ENCODE measurements at places on chromosomes 7 and 10.

DNA sequence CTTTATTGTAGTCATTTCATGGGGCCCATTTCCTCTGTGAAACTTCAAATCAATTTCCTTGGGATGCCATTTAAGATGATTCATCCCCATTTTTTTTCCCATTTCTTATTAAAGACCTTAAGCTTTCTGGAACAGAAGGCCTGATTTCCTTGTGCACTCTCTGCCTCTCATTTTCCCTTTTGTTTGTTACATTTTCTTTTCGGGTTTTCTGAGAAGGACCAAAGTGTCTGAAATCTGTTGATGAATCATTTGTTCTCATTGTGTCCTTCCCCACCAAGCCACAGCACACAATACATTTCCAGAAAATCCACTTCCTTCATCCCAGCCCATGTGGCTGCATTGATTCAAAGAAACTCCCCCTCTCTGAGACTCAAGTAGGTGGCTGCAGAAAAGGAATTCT is 372.4 kb downstream of the SFMBT2 start:
- no peak for DNase-seq

DNA sequence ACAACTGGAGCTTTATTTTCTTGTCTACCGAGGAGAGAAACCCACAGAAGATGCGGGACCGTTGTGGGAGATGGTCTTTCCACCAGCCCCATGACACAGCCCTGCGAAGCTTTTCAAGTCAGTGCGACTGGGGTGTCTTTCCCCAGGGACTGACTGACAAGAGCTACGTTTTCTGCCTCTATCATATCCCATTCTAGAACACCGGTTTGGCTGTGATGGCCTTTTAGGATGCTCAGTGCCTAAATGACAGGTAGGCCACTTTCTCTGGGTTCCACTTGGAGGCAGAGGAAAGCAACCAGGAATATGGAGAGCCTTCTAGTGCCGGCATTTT is 16.9 kb downstream of the SLC13A4 start:
- DNase-seq = no peak

DNA sequence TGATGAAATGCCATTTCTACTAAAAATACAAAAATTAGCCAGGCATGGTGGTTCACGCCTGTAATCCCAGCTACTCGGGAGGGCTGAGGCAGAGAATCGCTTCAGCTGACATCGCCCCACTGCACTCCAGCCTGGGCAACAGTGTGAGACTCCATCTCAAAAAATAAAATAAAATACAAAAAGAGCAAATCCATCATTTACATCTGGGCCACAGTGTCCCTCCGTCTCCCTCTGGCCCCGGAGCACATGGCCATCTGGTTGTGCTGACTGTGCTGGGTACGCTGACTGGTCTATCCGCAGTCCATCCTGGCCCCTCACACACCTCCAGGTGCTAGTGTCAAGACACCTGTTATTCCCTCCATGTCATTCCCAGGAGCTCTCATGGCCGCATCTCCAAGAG is 42.1 kb downstream of the KCNH2 start:
- no peak for DNase-seq

GRCh38 chr7:46444256-46444655 is 523.2 kb upstream of the IGFBP3 start:
- DNase-seq = no peak

DNA sequence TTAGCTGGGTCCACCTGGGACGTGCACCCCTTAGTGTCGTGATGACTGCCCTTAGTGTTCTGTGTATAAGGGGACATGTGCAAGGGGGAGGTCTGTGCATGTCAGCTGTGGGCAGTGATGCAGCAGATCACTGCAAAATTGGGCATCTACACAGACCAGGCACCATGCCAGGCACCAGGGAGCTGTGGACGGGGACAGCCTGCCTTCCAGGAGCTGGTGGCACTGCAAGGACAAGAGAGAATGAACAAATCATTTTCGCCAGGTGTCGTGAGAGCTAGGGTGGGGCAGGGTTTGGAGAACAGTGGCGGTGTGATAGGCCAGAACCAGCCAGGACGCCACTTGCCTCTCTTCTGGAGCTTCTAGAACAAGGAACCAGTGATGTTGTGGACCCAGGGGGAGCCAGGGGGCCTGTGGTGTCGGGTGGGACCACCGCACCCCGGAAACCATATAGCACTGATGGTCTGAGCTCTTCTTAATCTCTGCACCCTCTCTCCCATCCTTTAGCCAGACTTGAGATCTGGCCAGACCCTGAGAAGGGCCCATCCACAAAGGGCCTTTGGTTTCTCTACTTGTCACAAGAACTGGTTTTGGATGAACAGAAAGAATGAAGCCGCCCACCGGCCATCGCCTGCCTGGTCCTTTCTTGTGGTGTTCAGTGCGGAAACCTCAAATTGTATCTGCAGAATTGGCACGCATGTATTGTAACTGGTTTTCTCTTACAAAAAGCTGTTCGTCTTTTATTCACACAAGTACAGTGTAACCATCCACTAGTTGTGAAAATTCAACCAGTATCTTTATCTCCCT is 30.7 kb downstream of the PRF1 start:
- no peak for DNase-seq

DNA sequence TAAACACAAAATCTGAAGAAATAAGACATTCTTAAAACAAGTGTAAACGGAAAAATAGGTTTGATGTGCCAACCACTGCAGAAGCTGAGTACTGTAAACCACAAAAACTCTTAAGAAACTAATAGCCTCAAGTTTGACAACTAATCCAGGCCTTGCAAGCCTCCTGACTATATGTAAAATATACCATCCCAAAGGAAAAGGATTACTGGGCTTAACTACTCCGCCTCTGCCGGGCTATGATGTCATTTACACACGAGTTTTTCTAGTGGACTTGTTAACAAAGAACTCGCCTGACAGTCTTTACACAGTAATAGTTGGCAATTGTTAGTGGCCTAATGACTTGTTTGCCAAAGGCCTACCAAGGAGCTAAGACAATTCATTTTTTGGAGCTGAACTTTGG is 2.1 kb downstream of the KIF5B start:
- no peak for DNase-seq

- DNase-seq = no peak
These were observed 365.6 kb downstream of the WDR11 start for GRCh38 chr10:121216721-121217181.

- DNase-seq = no peak
These were observed 29.3 kb upstream of the NCAPG2 start for GRCh38 chr7:158733775-158734494.

DNA sequence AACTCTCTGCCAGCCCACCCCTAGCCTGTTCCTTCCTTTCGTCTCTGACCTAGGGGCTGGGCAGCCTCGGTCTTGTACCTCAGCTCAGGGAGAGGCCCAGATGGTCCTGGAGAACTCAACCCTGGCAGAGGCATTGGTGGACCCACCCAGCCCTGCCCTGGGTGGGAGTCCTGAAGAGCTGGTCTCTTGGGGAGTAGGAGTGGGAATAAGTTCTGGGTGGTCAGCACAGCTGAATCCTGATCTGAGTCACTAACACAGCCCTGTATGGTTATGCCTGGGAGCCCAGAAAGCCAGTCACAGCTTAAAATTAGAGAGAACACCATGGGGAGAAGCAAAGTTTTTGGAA is 84.0 kb downstream of the SORBS1 start:
- DNase-seq = no peak

GRCh38 chr7:21782996-21783395 is 162.7 kb downstream of the CDCA7L start:
- DNase-seq = no peak

DNA sequence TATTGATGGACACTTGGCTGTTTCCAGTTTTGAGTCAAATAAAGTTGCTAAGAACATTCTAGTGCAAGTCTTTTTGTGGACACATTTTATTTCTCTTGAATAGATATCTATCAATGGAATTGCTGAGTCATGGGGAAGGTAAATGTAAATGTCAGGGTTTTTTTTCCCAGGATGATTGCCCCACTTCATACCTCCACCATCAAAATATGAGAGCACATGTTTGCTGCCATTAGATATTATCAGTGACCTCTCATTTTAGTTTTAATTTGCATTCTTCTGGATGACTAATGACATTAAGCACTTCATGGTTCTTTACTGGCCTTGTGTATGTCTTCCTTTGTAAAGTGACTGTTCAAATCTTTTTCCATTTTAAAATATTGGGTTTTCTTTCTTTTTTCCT is 45.7 kb downstream of the PAPSS2 start:
- no peak for DNase-seq

DNA sequence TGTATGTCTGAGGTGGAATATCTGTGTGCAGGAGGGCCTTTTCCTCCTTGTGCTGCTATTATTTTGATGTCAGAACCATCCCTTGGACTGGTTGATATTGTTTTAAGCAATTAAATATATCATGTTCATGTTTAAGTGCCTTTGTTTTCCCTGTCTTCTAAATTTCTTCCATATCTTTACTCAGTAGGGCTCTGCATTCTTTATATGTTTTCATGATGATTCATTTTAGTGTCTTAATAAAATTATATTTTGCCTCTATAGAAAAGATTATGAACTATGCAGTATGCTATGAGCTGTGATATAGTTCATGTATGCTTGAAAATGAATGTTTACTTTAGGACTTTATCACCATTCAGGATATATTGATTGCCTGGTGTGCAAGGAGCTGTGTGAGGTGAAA is 34.8 kb downstream of the AHR start:
- no peak for DNase-seq

DNA sequence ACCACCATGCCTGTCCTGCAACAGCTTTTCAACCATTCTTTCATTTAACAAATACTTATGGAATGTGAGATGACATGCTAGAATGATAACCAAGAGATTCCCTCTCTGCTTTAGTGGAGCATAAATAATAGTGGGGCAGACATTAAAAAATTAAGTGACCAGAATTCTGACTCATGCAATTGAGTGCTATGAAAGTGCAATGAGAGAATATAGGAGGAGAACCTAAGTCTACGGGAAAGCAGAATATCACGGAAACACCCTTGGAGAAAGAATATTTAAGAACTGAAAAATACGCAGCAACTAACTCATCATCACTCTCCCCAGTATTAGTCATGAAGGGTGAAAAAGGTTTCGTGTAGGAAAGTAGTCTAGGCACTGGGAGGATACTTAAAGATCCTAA is 7.1 kb downstream of the KIF5B start:
- DNase-seq = no peak

DNA sequence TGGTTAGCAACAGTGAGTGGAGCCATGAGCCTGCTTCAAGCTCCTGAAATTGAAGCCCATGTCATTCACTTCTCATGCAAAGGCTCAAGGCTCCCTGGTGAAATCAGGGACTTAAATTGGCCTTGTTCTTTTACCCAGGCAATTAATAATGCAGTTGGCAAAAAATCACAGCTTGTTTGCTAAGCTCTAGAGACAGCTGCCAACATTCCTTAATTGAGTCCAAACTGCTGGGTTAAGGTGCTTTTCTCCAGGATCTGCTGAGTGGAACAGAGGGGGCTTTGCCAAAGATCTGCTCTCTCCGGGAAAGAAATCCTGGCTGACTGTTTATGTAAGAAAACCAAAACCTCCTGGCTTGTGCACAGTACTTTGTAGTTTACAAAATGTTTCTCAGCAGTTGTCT is 257.6 kb upstream of the GHITM start:
- no peak for DNase-seq

DNA sequence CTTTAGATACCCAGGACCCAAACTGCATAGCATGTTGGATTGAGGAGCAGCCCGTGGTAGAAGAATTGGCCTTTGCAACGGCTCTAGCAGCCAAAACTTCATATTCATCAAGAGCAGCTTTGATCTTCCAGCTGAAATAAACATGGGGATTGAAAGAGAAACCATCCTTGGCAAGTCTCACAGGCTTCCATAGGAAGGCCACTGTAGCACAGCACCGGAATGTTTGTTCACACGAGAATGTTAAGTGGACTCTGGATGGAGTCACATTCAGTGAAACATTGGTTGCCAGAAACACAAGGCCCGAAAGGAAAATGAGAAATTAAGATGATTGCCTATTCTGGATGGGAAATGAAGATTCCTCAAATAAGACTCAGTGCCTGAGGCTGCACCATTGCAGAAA is 97.4 kb downstream of the RAB18 start:
- DNase-seq = no peak

DNA sequence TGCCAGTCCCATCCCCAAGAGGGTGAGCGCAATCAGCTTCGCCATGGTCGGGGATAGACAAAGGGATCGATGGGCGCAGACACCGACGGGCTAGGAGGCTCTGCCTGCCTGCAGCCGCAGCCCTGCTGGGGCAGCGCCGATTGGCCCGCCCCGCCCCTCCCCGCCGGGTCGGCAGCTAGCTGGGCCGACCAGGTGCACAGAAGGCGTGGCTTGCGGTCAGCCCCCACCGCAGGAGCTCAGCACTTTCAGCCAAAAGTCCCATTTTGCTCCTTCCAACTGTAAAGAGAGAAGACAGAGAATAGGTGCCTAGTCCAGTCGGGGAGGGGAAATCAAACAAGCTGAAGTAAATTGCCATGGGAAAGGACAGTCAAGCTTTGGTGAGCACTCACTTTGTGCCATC is at the start of gene PON1:
TSS of gene PON1 (minus strand) at position 102 of the 400 bp plus-strand sequence. CDS start at position 45, 57 bp downstream.
- DNase-seq = peak; percentile 53

DNA sequence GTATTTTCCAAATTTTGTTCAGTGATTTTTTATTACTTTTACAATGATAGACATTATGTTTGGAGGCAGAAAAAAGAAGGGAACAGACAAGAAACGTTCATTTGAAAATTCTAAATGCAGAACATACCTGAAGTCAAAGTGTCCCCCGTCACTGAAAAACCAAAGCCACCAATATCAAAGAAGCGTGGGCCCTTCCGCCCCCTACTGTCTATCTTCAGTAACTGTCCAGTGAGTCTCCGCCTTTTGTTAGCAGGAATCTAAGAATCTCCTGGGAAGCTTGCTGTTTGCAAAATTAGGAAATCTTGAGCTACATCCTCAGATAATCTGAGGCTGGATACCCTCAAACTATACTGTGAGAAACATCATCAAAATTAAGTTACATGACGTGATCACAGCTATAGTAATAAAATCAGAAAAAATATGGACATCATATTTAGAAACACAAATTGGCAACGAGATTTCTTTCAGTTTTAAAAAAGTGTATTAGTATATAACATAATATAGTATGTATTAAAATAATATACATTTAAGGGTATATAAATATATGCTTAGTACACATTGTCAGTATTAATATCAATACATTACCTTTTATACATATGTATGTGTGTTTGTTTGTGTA is 169.3 kb upstream of the AKR1E2 start:
- peak; percentile 55 for DNase-seq

DNA sequence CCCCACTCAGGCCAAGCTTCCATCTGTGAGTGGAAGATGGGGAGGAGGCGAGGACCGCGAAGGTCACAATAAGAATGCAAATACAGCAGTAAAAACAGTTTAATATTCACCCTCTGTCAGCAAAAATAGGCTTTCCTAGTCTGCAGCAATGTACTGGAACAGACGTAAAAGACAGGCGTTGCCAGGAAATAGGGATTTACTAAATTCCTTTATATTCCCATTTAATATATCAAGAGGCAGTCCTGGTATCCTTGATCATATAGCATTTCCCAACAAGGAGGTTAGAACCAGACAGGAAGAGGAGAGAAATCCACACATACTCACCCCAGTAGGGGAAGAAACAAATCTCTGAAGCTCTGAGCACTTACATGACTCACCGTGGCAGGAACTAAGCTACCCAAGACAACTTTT is 1054.9 kb upstream of the C7orf33 start:
- DNase-seq = no peak

DNA sequence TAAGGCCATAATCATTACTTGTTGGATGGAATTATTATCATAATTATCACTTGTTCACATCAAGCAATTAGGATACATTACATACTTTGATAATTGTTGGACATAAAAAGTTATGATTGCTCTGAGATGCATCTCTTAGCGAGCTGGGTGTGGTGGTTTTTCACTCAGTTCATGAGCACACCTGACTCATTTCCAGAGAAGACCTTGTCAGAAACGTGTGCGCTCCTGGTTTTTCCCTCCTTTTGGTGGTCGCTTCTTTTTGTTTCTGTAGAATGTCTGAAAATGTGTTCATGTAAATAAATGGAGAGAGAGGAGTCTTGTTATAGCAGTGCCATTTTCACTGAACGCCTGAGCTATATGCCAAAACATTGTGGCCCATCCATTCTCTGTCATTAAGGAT is 141.3 kb downstream of the PAXIP1 start:
- DNase-seq = no peak
